Esophagus muscularis mucosa (tissue), 4 donors: ENCODE measurements at places on chromosomes 7 and 10. TPM values are rescaled to one million over a fixed set of nuclear protein-coding genes. Genes with fewer than 3 reads are reported as not detected.

Gene AQP1
- total RNA-seq, result 578 TPM

Gene SPDYE11
- total RNA-seq, result not detected

Gene THSD7A
- total RNA-seq, result 2.8 TPM

Gene SMO
- total RNA-seq, result 10.3 TPM

Gene LDB3
- 19.1 TPM for total RNA-seq

Gene ARHGEF35
- total RNA-seq, result 4.0 TPM

Gene PKD2L1
- not detected for total RNA-seq

Gene AGAP4
- total RNA-seq, result 8.0 TPM
